ENCODE measurements at places on chromosomes 16 and 17. TPM values are rescaled to one million over a fixed set of nuclear protein-coding genes. Genes with fewer than 3 reads are reported as not detected.

FNDC8 gene
- total RNA-seq: not detected

ARL17A gene
- 4.1 TPM for total RNA-seq

NTN3 gene
- total RNA-seq: 0.51 TPM

CISD3 gene
- 12.4 TPM for total RNA-seq

DNAAF1 gene
- not detected for total RNA-seq

KRTAP4-9 gene
- total RNA-seq: not detected

CES3 gene
- not detected for total RNA-seq

C17orf107 gene
- total RNA-seq: 5.4 TPM

BMERB1 gene
- total RNA-seq: 43.1 TPM

SMTNL2 gene
- total RNA-seq: 8.2 TPM

TSPAN10 gene
- 1.2 TPM for total RNA-seq

INCA1 gene
- 1.6 TPM for total RNA-seq

SP6 gene
- not detected for total RNA-seq

PLA2G10 gene
- total RNA-seq: not detected

FN3K gene
- total RNA-seq: 0.12 TPM

EPN3 gene
- 0.51 TPM for total RNA-seq

OR3A2 gene
- not detected for total RNA-seq

DUSP3 gene
- 31.3 TPM for total RNA-seq

SALL1 gene
- 1.9 TPM for total RNA-seq

MCRIP1 gene
- total RNA-seq: 142 TPM

ABCC12 gene
- under 0.01 TPM for total RNA-seq

STX1B gene
- total RNA-seq: 0.94 TPM

ICAM2 gene
- 0.77 TPM for total RNA-seq

CCL11 gene
- not detected for total RNA-seq

SLC5A10 gene
- not detected for total RNA-seq

SLC13A5 gene
- total RNA-seq: under 0.01 TPM

Data from pericardium fibroblast (primary cell).